ENCODE measurements at places on chromosomes 7 and 10.

DNA sequence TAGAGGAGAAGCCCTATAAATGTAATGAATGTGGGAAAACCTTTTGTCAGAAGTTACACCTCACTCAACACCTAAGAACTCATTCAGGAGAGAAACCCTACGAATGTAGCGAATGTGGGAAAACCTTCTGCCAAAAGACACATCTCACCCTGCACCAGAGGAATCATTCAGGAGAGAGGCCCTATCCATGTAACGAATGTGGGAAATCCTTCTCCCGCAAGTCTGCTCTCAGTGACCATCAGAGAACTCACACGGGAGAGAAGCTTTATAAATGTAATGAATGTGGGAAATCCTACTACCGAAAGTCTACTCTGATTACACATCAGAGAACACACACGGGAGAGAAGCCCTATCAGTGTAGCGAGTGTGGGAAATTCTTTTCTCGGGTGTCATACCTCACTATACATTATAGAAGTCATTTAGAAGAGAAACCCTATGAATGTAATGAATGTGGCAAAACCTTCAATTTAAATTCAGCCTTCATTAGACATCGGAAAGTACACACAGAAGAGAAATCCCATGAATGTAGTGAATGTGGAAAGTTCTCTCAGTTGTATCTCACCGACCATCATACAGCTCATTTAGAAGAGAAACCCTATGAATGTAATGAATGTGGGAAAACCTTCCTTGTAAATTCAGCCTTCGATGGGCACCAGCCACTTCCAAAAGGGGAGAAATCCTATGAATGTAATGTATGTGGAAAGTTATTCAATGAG lies 18.9 kb downstream of the RBAK start:
- DNase-seq, result no peak

GRCh38 chr10:12360461-12360860 lies 11.1 kb downstream of the CAMK1D start:
- no peak for DNase-seq

- no peak for DNase-seq
Observed at GRCh38 chr7:28237363-28237762, 56.8 kb upstream of the JAZF1 start.

DNA sequence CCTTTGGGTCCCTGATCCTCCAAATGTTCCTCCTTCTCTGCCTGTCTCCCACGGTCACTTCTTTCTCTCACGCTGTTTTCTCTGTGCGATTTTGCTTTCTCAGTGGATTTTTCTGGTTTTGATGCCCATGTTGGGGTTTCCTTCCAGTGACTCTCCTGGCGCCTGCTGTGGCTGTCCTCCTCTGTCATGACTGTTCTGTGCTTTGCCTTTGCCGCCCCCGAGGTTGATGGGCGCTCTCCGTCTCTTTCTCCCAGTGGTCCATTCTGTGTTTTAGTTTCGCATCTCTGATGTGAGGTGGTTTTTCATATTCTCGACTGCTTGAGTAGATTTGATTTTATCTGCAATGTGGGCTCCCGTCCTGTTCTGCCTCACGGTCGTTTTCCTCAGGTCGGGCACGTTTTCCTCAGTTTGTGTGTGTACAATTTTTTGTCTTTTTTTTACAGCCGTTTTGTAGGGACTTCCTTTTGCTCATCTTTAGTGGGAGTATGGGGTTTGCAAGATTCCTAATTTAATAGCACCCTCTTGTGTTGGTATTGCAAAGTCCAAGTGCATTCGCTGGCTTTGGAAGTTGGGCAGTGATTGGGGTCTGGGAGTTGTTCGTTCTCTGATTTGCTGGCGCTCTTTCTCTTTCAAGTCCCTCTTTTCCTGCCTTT lies 100.0 kb downstream of the INPP5A start:
- peak; percentile 22 for DNase-seq

DNA sequence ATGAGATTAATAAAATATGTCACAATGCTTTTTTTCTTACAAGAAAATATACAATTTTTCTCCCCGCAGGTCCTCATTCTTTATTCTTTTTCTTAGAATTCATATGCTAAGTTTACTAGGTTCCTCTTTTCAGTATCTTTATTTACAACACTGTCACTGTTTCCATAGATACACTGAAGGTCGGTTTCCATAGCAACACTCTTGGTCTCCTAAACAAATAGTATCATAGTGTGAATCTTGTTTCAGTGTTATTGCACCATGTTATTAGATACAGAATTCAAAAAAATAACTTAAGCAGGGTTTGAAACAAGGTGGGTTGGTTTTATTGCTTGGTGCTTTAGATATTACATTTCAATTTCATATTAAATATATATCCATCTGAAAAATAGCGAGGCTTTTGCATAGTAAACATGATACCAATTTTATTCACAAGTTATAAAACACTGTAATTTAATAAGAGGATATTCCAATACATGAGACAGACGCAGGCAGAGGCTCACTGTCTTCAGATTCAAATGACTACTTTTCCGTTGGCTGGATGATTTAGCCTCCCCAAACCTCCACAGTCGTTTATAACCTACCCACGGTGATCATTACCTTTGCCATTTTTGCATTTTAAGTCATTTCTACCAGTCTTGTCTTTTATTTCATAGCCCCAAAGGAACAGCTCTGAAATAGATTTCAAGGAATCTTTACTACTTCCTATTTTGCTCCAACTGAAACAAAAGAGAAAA lies 88.9 kb upstream of the KLF6 start:
- DNase-seq, result no peak

All from activated CD4-positive, alpha-beta T cell treated with anti-CD3 and anti-CD28 coated beads for 4 hours (primary cell).